Activated CD8-positive, alpha-beta memory T cell treated with anti-CD3 and anti-CD28 coated beads for 1 hour (primary cell): ENCODE measurements at places on chromosomes 2 and 18.

- DNase-seq: no peak
Observed at GRCh38 chr2:68839260-68839833, 31.9 kb downstream of the BMP10 start.

- no peak for DNase-seq
Observed at GRCh38 chr2:133166031-133166430, 402.2 kb downstream of the NCKAP5 start.

GRCh38 chr2:120441744-120442471 is 96.0 kb downstream of the INHBB start:
- no peak for DNase-seq

- no peak for DNase-seq
Observed at GRCh38 chr18:70385474-70385873, 96.6 kb downstream of the SOCS6 start.

GRCh38 chr2:164810843-164811242 is 30.8 kb downstream of the COBLL1 start:
- no peak for DNase-seq

DNA sequence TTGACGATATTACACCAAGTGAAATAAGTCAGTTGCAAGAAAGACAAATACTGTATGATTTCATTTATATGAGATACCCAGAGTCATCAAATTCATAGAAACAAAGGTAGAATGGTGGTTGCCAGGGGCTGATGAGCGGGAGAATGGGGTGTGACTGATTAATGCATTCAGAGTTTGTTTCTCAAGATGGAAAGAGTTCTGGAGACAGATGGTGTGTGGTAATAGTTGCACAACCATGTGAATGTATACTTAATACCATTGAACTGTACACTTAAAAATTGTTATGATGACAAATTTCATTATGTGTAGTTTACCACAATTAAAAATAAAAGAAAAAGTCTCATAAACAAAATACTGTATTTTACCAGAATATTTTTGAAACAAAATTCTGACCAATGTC is 117.3 kb downstream of the PIGN start:
- no peak for DNase-seq

- no peak for DNase-seq
Observed at GRCh38 chr2:162217598-162217997, 25.6 kb downstream of the FAP start.

DNA sequence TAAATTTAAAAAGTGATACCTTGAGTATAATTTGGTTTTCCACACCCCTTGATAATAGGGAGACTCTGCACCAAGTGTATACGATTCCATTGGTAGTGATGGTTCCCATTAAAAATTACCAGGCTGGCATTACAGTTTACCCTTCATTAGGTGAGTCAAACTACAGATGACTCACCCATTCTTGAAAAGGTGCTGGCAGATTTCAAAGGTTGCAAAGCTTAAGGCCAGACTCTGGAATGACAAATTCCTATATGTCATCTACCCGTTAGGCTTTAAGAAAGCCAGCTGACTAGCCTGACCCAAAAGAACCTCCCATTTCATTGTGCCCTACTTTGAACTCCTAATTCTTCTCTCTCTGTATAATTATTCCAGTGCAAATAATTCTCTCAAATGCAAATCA is 124.4 kb downstream of the LRRTM4 start:
- DNase-seq: no peak

DNA sequence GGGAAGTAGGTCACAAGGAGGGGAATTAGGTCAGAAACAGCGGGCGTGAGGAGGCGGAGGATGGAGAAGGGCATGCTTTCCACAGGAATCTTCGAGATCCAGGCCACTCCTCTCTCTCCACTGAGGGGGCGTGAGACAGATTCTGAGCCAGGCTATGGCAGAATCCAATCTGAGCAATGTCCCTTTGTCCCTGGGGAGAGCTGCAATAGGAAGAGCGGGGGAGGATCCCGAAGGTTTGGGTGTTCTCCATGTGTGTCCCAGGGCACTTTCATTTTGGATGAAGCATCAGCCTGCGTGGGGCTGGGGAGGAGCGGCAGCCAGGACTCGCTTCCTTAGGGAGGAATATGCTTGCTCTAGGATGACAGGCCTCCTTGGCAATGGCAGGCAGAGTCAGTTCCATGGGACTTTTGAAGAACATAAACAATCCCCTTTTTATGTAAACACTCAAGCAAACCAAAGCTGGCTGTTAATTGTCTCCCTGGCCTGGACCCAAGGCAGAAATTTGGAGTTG is 84.0 kb downstream of the LIPG start:
- DNase-seq: no peak

GRCh38 chr2:168075446-168075845 is 171.9 kb downstream of the STK39 start:
- DNase-seq: no peak

DNA sequence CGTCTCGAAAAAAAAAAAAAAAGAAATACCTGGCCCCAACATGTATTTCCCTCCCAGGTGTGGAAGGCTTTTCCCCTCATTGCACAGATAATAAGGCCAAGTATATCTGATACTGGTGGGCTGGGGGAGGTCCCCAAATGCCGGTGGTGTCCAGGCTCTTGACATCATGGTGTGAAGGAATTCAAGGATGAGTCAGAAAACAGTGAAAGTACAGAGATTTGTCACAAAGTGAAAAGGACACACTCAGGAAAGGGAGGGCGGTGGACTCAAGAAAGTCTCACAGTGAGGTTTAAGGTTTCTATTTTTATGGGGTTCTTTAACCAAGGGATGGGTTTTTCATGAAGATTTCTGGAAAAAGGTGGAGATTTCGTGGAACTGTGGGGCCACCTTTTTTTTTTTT is 37.8 kb upstream of the FZD5 start:
- no peak for DNase-seq

DNA sequence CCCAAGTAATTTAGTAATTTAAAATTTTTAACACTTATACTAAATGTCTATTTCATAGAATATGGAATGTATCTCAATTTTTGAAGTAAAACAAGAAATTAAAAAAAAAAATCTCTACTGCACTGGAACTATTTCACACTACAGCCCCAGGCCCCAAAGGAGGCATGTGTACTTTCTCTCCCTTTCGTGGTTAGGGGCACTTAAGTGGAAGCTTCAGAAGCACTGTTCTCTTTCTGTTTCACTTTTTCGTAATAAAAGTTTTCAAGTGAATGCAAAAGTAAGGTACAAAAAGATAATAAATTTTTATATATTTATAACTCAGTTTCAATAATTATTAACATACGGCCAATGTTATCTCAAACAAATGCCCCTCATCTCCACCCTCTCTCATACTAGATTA is 123.8 kb upstream of the STON1 start:
- DNase-seq: no peak

- no peak for DNase-seq
Observed at GRCh38 chr2:76984359-76984758, 537.8 kb downstream of the LRRTM4 start.

GRCh38 chr2:66508484-66509071 is 73.7 kb downstream of the MEIS1 start:
- no peak for DNase-seq

GRCh38 chr2:42296226-42296625 is 64.8 kb downstream of the COX7A2L start:
- no peak for DNase-seq

DNA sequence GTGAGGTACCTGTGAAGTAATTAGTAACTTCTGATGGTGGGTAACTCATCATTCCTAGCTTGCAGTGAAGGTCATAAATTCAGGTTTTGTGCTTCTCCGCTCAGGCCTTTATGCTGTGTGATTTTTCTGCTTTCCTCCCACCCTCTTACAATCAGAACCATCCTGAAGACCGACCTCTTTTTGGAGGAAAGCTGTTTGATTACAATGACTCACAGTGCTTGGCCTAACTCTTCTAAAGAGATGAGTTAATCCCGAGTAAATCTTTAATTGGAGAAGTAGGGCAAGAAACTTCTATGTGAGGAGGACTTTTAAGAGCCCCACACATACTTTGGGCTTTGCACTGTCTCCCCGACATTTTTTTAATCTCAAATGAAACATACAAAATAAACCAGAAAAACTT is 53.1 kb downstream of the TTC27 start:
- no peak for DNase-seq

DNA sequence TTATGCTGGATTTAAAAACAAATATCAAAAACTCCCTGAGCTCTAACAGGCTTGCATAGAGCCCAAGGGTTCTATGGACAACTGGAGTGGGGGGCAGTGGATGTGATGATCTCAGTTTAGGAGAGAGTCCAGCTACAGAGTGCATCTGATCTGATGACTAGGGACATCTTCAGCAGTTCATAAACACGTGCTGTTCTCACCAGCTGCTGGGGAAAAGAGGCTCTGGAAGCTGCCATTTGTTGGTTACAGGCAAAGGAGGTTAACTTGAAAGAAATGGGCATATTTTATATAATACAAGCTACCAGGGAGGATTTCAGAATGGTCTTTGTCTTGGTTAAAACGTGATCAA is 36.0 kb upstream of the ZNF396 start:
- DNase-seq: no peak

- DNase-seq: no peak
Observed at GRCh38 chr2:117853873-117854272, 39.4 kb downstream of the DDX18 start.

GRCh38 chr2:161384864-161385263 is 31.2 kb upstream of the TBR1 start:
- DNase-seq: no peak

DNA sequence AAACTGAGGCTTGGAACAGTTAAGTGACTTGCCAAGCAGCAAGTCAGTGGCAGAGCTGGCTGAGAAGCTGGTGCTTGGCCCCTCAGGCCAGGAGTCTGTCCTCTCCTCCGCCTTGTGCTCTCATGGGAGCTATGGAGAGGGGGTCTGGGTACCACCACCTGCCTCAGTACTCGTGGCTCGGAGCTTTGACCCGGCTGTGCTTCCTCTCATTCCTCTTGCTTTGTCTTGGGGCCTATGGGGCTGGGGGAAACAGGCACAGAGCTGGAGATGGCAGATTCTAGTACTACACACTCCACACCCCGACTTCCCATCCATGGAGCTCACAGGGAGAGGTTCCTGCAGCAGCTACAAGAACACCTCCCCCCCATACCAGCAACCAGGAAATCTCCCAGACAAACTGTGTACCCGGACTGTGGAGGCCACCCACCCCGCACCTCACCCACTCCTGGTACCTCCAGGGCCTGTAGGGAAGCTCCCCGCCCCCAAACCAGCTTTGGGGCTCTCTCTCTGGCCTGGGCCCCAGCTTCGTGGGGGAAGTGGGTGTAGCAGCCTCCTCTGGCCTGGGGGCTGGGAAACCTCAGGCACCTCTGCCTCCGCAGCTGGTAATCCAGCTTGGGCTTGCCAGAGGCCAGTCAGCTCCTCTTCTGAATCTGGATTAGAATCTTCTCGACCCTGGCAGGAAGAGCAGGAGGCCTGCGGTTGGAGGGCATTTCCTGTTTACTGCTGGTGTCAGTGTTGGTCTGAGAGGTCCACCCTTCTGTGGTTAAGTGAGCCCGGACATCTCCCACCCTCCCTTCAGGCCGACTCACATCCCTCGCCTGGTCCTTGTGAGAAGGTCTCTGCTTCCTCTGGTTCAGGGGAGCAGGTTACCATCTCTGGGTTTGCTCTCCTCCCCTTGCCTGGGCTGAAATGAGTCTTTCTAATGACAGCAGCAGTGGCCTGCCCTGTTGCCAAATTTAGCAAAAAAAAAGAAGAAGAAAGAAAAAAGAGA is 22.3 kb upstream of the RHOB start:
- no peak for DNase-seq

- no peak for DNase-seq
Observed at GRCh38 chr2:56244506-56244905, 60.7 kb downstream of the CCDC85A start.

DNA sequence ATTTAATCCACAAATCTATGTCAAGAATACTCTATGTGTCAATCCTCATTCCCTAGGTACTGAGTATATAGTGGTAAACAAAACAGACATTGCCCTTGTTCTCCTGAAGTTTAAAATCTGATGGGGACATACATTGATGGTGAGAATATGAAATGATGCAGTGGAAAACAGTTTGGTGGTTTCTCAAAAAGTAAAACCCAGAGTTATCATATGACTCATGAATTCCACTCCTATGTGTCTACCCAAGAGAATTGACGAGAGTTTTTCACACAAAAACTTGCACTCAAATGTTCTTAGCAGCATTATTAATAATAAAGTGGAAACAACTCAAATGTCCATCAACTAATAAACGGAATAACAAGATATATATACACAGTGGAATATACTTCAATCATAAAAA is 586.7 kb downstream of the CCDC85A start:
- DNase-seq: no peak

DNA sequence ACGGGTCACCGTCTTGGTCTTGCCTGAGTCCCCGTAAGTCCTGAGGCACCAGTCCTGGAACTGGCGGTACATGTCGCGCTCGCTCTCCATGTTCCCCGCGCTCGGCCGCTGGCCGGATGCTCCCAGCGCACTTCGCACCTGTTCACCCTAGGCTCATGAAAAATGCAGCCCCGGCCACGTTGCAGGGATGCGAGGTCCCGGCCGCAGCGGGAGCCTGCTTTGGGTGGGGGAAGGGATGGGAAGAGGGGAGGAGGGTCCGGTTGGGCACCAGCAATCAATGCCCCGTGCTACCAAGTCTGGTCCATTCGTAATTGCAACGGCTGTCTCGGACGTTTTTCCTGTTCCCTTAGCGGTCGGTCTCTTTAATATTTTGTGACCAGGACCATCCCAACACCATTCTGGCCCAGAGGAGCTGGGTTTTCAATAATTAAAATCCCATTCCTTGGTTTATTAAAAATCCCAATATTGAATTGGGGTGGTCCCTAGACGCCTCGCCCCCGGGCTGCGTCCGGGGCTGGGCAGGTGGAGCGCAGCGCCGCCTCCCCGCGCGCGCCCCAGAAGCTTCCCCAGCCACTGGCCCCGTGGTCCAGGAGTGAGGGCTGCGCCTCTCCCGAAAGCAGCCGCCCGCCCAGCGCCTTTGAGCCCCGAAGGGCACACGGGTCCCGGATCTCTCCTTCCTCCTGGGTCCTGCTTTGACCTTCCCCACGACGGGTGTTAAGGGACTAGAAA is 1.4 kb downstream of the NOL4 start:
- DNase-seq: no peak

DNA sequence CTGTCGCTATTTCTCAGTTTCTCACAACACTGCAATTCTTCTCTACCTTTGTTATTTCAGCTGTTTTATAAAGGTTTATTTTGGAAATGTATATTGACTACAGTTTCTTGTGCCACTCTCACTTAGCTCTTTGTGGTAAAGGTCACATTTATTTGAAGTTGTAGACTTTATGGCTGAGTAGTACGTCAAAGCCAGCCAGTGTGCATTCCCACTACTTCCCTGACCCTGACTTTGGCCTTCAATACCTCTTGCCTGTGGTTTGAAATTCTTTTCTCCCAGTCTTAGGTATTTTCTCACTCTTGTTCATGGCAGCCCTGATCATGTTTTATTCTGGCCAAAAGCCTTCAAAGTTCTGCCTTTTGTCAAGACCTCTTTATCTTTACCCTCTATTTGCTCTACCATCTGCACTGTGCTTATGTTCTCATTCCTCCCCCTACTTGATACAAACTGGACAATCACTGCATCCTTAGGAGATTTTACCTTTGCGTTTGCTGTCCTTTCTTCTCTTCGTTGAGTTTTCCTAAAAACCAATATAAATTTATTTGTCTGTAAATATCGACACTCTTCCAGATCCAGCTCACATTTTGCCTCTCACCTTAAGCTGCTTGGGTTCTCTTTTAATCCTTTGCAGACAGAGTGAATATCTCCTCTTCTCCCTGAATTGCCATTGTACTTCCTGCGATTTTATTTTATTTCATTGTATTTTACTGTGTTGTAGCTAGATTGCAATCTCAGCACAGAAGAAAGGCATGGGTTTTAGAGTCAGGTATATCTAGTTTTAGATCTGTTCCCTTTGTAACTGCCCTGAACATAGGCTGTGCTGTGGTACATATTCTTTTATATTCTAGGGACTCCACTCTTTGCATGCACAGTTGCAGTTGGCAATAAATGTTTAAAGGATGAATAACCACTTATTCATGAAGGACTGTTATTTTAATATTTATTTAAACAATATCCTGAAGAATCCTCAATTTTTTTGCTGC is 31.2 kb downstream of the GULP1 start:
- no peak for DNase-seq
